GM12892 (cell line): ENCODE measurements at places on chromosomes 11 and 22.
A peak's percentile ranks its signal among the peaks of the same experiment; 100 is the strongest.

- no peak for DNase-seq
Measured at GRCh38 chr22:40312050-40312449, 34.2 kb upstream of the ADSL start.

DNA sequence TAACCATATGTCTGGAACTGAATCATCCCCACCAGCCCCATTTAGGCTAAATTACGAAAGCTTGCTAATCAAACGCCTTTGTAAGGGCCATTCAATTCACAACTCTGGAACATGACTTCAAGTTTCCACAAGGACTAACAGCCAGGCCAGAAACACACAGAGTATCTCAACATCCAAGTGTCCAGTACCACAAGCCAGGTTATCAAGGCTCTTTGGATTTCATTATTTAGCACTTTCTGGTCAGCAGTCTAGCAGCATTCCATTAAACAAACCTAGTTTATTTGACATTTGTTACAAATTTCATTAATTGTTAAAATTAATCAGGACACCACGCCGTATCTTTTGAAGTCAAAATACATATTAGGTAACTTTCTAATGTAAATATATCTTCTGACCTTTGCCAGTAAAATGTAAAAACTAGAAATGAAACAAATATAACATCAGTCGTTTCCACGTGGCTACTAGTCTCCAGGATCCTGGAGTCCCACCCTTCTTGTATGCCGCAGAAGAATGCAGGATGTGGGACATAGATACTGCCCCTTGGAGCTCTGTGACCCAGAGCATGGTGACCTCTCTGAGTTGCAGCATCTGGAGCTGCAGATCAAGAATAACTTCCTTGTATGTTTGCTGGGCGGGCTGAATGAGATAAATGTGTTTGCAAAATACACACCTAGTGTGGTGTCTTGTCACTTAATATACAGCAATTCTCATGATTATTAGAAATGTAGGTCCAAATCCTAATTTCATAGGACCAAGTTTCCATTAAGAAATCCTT, 64.7 kb downstream of the MPPED2 start:
- no peak for DNase-seq

GRCh38 chr22:32706149-32706548, 95.4 kb upstream of the TIMP3 start:
- DNase-seq: no peak

DNA sequence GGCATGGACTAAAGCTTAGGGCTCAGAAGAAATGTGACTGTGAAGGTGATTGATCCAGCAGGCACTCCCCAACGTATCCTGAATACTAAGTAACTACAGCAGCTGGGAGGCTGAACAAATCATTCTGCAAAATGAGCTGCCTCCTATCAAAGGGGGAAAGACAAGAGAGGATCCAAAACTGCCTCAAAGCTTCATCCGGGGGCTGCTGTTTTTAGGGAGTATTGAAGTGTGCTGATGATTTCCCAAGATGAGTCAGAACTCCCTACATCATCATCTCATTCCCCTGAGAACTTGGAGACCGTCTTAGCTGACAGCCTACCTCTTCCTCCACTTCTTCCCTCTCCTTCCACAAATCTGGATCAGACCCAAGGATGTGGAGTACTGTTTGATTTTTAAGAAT, 108.4 kb upstream of the GRAMD1B start:
- DNase-seq: no peak

DNA sequence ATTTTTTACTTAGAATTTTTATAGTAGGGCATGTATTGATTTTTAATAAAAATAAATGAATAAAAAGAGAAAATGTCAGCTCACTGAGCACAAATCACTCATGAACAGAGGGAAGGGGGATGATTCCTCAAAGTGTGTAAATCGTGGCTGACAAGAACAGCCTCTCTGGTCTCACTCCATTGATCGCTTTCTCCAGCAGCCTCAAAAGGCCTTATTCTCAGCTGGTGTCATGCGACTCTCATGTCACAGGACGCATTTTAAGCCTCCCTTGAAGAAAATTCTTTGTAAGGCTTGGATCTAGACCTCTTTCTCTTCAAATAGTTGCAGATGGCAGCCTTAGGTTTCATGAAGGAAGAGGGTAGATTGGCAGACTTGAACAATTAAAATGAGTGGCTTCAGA, 33.9 kb upstream of the SLC5A12 start:
- no peak for DNase-seq

- no peak for DNase-seq
Measured at GRCh38 chr22:38549101-38549894, 20.7 kb downstream of the DMC1 start.

- peak; percentile 37 for DNase-seq
Measured at GRCh38 chr22:45064313-45065278, 54.8 kb upstream of the PHF21B start.

- no peak for DNase-seq
Measured at GRCh38 chr11:20156876-20157613, 3.2 kb downstream of the DBX1 start.

GRCh38 chr11:1889224-1889930, 2.3 kb downstream of the PRR33 start:
- DNase-seq: peak; percentile 22

DNA sequence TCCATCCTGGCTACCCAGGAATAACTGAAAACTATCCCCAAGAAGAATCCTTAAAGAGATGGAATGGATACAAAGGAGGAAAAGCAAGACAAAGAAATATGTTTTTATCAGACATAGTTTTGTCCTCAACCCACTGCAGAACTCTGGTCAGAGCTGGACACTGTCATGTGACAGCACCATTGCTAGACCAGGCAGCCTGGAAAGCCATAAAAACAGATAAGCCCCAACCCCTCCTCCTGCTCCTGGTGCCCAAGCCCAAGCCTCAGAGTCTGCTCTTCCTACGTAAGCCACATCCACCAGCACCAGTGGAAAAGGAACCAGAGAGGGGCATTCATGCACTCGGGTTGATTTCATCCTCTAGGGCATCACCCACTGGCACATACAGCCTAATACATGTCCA, 116.9 kb downstream of the TRIM29 start:
- DNase-seq: no peak

GRCh38 chr11:72534371-72535193, 100.3 kb upstream of the CLPB start:
- no peak for DNase-seq

DNA sequence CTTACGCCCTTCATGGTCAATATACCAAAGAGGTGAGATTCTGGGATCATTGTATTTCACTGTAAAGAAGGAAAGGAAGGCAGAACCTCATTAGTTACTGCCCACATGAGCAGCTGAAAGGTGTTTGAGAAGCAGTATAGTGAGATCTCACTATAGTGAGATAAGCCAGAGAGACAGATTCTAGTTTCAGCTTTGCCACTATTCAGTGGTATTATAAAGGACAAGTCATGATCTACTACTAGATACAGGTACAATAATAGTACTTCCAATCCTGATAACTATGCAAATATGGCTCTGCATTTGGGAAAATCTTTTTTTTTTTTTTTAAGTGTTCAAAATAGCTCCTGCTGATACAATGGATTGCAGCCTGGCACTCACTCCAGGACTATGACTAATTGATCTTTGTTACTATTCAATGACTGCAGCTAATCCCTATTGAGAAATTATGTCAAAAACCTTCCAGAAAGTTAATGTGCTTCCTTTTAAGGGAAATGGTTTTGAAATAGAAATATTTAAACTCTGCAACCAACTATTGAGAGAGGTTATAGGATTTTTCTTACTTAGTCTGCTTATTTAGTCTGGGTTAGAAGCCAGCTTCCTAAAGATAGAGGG, 8.3 kb upstream of the DLAT start:
- no peak for DNase-seq

GRCh38 chr11:66259956-66260355, 8.5 kb upstream of the RAB1B start:
- no peak for DNase-seq

GRCh38 chr22:19734163-19734562, 10.8 kb downstream of the GP1BB start:
- no peak for DNase-seq

GRCh38 chr11:1997755-1998154, at the start of gene H19:
TSS of gene H19 (minus strand) at chr11:1997842.
- no peak for DNase-seq

- DNase-seq: no peak
Measured at GRCh38 chr11:3382613-3383285, 3.8 kb upstream of the ZNF195 start.

- no peak for DNase-seq
Measured at GRCh38 chr11:59802639-59803176, 7.9 kb downstream of the MRPL16 start.

- no peak for DNase-seq
Measured at GRCh38 chr11:1499261-1499890, 12.8 kb upstream of the MOB2 start.

- no peak for DNase-seq
Measured at GRCh38 chr22:32606181-32606580, 131.6 kb downstream of the FBXO7 start.

DNA sequence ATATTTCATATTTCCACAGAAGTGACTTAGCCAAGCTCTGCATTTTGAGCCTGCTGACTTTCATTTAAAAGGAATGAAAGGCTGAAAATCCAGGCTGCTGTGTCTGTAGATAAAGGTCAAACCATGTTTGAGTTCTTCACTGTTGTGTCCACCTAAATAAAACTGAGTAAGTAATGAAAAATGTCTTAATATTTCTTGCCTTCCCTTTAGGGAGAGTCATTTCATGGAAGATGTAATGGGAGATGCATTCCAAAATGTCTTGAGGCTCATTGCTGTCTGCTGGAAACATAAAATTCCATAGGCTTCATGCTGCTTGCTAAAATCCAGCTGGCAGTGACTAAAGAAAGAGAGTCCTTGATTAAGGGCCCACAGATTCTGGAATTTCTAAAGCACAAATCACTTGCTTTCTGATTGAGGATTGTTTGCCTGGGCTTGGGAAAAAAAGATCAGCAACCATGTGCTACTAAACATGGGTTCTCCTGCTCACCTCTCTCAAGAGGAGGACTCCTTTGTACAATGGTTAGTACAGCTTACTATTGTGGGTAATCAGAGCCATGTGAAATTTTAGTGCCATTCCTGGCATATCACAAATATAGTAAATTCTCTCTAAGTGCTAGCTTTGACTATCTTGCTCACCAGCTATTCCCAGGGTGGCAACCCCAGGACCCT, 56.9 kb downstream of the PANX1 start:
- DNase-seq: no peak

- no peak for DNase-seq
Measured at GRCh38 chr22:32920032-32920628, 118.6 kb downstream of the TIMP3 start.

- DNase-seq: no peak
Measured at GRCh38 chr22:35663371-35663770, 15.1 kb downstream of the APOL6 start.

- DNase-seq: no peak
Measured at GRCh38 chr11:1701091-1701807, 4.3 kb downstream of the KRTAP5-6 start.

DNA sequence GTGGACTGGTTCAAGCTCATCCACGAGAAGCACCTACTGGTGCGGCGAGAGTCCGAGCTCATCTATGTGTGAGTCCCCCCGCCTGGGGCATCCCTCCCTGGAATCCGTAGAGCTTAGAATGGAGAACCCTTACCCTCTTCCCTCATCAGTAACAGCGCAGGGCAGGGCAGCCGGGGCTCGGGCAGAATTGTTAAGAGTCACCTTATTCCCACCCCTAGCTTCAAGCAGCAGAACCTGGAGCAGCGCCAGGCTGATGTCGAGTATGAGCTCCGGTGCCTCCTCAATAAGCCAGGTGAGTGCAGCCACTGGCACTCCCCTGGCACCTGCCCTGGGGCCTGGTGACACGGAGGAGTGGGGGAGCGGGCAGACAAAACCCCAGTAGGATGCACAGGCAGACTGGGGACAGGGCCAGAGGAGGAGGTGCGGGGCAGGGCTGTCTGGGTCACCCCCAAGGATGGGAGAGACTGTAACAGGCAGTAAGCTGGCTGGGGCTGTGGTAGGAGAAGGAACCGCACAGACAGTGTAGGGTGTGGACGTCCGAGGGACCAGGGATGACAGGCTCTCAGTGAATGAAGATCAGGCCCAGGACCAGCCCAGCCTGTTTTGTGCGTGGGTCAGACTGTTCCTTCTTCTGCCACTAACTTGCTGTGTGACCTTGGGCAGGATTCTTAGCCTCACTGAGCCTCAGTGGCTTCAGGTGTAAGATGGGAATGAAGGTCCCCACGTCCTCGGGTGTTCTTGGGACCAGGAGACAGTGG, 20.4 kb downstream of the C22orf23 start:
- DNase-seq: no peak
